Inflammatory macrophage treated with lipopolysaccharide for 1 hour (primary cell): ENCODE measurements at places on chromosomes 7 and 10.

DNA sequence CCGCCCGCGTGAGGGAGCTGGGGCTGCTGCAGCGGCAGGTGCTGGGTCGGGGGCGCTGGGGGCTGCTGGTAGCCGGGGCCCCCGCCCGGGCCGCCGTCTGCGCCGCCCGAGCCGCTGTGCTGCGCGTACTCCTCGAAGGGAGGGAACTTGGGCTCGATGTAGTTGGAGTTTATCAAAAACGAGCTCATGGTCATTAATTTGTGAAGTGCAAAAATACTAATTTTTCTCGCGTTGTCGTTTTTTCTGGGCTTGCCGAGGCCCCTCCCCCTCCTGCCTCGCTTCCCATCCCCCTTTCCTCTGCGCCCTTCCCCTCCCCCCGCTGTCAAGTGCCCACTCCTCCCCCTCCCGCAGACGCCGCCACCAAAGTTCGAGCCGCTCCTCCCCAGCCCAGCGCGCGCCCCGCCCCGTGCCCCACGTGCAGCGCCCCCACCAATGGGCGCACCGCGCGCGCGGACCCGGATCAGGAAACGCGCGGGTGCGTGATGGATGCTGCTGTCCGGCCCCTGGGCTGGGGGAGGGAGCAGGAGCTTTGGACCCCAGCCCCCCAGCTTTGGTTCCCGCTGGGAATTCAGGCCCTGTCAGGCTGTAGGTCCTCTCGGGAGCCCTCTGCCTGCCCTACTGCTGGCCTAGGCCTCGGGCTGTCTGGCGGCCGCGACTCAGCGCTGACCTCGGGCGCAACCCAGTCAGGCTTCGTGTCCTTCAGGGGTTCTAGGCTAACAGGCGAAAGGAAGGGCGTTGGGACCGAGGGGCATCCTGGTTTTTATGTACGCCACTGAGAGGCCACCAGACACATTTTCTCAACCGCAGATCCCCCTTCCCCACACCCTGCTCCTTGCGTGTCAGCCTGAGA lies at the start of gene HOXA4:
HOXA4 (minus strand) TSS at position 218 of the 850 bp plus-strand sequence; CDS start at position 194, 24 bp downstream.
- peak; percentile 86 for DNase-seq

DNA sequence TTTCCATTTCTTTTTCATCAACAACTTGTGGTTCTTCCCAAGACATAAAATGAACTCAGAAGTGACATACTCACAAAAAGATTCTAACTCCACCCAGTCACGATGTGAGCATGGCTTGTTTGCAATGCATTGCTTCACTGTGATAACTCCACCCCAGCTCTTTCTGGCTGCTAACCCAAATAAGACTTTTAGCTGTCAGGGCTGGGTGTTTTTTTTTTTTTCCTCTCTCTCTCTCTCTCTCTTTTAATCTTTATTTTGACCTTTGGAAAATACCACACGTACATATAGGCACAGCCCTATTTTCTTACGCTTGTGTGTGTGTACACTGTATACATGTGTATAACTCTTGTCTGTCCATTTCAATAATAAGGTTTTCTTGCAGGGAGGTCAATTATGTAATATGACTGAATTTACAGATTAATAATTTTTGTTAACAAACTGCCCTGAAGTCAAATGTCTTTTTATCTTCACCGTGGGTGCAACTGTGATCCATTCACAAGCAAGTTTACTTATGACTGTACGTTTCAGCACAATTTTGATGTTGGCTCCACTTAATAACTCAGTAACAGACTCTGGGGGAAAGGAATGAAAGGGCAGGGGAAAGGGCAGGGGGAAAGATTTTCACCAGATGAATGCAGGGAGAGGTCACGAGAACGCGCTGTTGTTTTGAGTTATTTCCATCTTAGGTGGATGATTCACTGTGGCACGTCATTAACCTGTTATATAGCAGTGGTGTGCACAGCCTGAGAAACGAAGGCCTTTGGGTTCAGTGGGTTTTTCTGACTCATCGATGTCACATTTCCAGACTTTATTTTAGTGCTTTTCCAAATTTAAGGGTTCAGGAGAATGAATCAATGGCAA lies 49.1 kb downstream of the APBB1IP start:
- peak; percentile 75 for DNase-seq

- DNase-seq, result peak; percentile 39
These were observed 3.0 kb downstream of the IKZF1 start for GRCh38 chr7:50307368-50308032.

DNA sequence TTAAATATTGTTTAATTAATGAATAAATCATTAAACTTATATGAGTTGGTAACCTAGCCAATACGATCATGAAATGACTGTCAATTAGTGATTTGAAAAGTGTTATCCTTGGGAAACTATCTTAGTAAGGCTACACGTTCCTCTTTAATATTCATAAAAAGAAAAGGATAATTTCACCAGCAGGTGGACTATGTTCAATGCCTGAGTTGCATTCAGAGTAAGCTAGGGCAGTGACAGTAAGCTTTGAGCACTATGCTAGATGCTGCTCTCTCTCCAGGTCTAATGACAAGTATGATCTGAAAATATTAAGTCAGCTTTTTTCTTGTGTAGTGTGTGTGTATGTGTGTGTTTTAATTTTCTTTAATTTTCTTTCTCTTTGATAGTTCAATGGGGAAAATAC lies 486.3 kb upstream of the PCDH15 start:
- no peak for DNase-seq

DNA sequence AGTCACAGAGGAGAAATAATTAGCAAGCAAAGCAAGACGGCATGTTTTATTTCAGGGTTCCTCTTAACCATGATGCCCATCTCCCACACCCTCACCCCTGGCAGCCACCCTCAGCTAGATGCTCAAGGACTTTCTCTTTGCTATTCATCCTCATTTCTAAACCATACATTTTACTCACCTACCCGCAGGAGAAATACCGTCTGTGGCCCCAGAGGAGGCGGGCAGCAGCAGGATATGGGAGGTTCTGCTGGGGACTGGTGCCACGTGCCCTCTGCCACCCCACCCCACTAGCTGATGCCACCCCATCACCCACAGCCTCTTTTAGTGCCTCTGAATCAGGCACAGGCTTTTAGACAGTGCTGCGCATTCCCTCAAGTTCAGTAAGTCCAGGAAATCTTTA lies 168.7 kb upstream of the ITGB1 start:
- DNase-seq, result no peak

DNA sequence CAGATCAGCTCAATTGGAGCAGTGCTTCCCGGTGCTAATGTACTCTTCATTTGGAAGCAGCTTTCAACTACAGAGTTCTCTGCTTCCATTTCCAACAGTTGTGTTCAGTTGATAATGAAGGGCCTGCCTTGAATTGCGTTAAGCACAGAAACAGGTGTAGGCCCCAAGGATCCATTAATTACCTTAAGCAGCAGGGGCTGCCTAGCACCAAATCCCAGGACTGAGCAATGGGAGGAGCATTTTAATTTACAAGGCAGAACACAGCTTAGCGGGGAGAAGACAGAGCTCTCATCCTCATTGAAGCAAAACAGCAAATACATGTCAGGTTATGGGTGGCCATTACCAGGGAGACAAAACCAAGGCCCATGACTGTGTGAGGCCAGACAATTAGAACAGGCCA lies 349.6 kb downstream of the TFEC start:
- no peak for DNase-seq

DNA sequence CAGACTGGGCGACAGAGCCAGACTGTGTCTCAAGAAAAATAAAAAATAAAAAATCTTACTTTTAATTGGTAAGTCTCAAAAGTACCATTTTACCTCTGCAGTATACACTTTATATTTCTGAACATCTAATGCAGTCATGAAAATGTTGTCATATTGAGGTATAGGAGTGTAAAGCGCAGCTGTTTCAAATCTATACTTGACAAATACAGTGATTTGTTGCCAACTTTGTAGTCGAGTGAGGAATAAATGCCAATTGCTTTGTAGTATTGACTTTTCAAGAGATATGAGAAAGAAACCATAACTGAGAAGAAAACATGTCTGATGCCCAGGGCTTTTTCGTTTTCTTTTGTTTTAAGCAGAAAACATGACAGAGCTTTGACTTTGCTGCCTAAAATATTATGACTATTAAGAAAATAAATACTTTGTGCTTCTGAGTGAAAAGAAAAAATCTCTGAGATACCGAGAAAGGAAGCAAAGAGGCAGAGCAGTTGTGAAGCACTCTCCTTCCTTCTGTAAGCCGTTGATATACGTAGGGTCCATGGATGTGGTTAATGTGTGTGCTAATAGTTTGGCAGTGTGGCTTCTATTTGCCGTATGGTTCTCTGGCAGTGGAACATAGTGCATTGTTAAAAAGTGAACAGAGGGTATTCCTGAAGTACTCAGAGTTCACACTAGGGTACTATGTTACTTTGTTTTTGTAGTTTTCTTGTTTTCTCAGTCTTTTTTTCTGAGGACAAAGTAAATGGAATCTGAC lies 38.2 kb downstream of the AVL9 start:
- no peak for DNase-seq

GRCh38 chr10:72098836-72099599 lies 10.7 kb upstream of the SPOCK2 start:
- DNase-seq, result no peak

- no peak for DNase-seq
These were observed 182.6 kb downstream of the COBL start for GRCh38 chr7:51134013-51134441.

- no peak for DNase-seq
These were observed 56.4 kb upstream of the MTPN start for GRCh38 chr7:136033413-136034031.

DNA sequence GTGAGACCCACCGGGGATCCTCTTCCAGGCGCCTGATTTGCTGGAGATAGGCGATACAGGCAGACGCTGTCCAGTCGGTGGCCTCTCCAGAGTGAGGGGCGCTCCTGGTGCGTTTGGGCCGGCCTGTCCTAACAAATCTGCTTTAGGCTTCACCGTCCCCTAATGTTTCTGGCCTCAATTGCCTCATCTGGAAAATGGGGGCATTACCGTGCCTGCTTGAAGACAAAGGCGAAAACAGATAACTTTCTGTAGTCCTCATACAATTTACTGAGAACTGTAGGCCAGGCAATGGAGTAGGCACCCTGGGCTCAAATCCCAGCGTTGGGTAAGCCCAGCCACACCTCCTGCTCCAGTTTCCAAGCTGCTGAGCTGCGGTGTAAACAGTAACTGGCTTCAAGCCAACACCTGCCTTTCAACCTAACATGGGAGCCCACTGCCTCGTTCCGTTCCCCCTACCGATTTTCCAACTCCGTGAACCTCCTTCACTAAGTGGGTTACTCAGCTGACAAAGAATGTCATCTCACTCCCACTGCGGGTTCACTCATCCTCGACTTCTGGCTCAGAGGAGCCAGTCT lies 589 bp upstream of the ZFAND4 start:
- DNase-seq, result no peak

DNA sequence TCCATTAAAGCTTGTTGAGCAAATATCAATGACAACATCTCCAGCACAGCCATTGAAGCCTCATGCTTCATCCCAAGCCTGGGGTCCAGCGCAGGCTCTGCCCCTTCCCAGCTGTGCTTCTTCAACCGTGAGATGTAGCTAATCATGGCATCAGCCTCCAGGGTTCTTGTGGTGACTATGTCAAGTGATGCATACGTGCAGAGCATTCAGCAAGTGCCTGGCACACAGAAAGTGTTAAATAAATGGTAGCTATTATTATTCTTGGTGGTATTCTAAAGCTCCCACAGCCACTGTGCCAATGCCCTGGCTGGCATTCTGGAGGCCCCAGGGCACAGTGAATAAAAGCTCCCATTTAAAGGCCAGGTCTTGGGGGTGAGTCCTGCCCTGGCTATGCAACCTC lies 146.6 kb downstream of the WDR11 start:
- no peak for DNase-seq

GRCh38 chr10:76491216-76491615 lies 1059.8 kb downstream of the LRMDA start:
- DNase-seq, result no peak

DNA sequence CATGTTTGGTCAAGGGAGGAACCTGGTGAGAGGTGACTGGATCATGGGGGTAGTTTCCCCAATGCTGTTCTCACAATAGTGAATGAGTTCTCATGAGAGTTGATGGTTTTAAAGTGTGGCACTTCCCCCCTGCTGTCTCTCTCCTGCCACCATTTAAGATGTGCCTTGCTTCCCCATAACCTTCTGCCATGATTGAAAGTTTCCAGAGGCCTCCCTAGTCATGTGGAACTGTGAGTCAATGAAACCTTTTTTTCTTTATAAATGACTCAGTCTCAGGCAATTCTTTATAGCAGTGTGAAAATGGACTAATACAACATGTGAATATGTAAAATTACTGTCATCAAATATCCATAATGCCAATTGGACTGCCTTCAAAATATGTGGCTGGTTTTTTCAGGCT lies 165.5 kb upstream of the TARP start:
- no peak for DNase-seq

DNA sequence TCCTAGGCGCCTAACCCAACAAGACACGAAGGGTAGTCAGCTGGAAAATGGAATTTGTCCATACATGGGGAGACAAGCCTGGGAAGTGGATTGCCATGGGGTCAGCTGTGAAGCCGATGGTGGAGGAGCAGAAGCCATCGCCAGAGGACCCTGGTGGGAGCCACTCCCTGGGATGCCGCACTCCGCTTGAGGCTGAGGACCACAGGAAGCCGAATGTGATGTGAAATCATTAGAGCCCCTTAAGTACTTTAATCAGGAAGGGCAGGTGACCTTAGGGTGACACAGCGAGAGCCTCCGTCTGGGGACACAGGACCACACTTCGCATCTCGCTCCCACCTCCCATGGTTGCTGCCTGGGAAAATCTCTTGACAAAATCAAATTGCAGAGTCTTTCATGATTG lies 614.6 kb upstream of the MGMT start:
- DNase-seq, result no peak

GRCh38 chr10:28981007-28981406 lies 303.7 kb downstream of the BAMBI start:
- peak; percentile 4 for DNase-seq

GRCh38 chr7:133983685-133984419 lies 143.3 kb upstream of the LRGUK start:
- DNase-seq, result no peak

- no peak for DNase-seq
These were observed 56.7 kb downstream of the C10orf120 start for GRCh38 chr10:122642726-122643605.

DNA sequence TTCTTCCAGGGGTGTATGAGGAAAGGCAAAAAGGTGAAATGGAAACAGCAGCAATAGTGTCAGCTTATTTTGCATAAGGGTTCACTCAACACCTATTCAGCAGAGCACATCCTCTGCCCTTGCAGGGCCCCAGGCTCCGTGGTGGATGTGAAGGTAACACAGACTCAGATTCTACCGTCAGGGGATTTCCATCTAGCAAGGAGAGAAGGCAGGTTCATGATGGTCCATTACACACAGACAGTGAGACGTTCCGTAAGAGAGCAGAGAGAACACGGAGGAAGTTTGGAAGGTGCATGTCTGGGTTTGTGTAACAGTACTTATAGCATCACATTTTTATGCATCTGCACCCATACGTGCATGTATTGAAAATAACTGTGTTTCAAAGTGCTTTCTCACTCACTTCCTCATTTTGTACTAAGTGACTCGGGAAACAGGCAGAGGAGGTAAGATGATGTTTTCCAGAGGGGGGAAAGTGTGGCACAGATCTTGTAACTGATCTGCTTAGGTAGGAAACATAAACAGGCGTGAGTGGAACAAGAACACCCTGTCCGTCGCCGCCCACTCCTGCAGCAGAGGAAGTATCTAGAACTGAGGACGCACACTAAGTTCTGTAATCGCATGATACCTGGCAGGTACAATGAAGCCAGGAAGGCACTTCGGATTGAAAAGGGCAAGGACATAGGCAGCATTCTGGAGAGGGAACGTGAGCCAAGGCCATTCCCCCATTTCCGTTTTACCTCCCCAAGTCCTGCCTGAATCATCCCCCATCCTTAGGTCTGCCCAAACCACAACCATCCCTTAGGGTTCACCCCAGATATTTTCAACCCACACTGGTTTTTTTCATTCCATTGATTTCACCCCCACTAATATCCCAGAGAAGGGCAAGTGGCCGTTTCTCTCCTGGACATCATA lies 1.0 kb upstream of the ENO4 start:
- no peak for DNase-seq

- peak; percentile 7 for DNase-seq
These were observed 138.3 kb upstream of the FGFR2 start for GRCh38 chr10:121736315-121737130.
